Activated T-helper 2 cell treated with anti-CD3 and anti-CD28 coated beads, Interferon-gamma antibody, Interleukin-2, Interleukin-4, amounts not matched to agents 10 μg/mL and 5 μg/mL and 100 μg/mL, durations not matched to agents 14 hours and 24 hours and 36 hours (primary cell): ENCODE measurements at places on chromosomes 2 and 18.

DNA sequence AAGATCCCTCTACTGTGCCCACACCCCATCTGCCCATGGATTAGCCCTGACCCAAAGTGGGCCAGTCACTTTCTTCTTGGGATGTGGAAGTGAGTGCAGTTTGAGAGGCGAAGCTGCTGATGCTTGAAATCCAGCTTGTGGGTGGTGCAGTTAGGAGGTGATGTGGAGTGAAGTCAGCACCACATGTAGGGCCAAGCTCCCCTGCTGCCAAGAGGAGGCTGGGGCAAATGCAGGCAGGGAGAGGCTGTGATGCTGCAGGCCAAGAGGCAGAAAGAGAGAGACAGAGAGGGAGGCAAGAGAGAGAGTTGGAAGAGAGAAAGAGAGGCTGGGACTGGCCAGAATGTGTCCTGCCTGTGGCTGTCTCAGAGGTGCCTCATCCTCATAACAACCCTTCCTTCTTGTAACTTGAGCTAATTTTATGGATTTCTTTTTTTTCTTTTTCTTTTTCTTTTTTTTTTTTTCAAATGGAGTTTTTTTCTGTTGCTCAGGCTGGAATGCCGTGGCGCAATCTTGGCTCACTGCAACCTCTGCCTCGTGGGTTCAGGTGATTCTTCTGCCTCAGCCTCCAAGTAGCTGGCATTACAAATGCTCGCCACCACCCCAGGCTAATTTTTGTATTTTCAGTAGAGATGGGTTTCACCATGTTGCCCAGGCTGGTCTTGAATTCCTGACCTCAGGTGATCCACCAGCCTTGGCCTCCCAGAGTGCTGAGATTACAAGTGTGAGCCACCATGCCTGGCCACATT is 35.3 kb upstream of the CAB39 start:
- DNase-seq: no peak

- no peak for DNase-seq
These were observed 130.6 kb downstream of the TWIST2 start for GRCh38 chr2:238978497-238978896.

GRCh38 chr2:143312441-143312840 is 183.2 kb downstream of the ARHGAP15 start:
- DNase-seq: no peak

GRCh38 chr2:71806432-71806831 is 341.2 kb downstream of the CYP26B1 start:
- no peak for DNase-seq

DNA sequence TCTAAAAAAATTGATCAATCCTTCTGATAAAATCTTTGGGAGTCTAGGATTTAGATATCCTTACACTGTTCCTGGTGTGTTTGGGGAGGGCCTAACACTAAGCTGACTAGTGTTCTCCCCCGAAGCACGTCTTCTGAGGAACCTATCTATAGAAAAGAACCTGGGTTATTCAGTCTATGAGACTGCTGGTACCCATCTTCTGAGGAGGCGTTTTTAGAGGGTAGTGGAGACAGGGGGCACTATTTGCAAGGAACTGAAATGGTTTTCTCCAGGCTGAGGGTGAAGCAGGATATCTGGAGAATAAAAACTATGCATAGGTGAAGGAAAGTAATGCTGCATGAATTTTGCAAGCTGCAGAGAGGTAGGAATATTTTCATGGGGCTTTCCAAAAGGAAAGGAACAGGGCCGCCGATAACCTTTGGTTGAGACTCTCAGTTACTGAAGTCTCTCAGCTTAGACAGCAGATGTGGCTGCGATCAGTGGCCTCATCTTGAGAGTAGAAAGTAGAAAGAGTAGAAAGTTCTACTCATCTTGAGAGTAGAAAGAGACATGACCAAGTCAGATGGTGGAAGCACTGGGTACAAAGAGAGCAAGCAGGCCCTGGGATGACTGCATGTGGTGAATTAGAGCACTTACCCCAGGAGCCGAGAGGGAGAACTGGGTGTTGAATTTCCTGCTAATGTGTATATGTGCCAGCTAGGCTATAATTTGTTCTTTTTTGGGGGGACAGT is 31.8 kb upstream of the KCNE4 start:
- DNase-seq: no peak

- DNase-seq: no peak
These were observed 201.2 kb downstream of the MYCN start for GRCh38 chr2:16141641-16141921.

- no peak for DNase-seq
These were observed 1.0 kb upstream of the BMPR2 start for GRCh38 chr2:202375033-202375608.

DNA sequence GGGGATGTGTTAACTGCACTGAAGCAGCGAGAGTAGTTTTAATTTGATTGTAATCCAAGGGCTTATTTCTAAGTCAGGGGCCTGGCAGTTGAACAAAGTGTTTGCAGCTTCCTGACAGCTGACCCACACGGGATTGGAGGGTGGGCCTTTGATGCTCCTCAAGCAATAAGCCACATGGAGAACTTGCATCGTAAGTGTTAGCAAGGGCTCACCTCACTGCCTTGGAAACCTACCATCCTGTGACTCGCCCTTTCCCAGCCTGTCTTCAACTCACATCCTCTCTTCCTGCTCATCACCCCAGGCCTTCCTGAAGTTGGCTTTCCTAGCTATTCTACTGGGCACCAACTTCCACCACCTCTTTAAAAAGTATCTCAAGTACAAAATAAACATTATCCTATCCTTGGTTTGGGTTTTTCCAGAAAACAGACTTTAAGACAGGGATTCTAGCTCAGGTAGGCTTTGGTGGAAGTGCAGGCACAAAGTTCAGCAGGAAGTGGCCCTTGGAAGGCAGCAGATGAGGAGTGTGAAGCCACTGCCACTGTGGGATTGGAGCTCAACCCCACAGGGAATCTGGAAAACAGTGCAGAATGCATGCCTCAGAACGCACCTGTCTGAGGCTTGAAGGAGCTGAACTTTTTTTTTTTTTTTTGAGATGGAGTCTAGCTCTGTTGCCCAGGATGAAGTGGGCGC is 31.6 kb downstream of the B3GNT2 start:
- DNase-seq: no peak

- no peak for DNase-seq
These were observed 105.6 kb downstream of the SMAD7 start for GRCh38 chr18:48845174-48845573.

DNA sequence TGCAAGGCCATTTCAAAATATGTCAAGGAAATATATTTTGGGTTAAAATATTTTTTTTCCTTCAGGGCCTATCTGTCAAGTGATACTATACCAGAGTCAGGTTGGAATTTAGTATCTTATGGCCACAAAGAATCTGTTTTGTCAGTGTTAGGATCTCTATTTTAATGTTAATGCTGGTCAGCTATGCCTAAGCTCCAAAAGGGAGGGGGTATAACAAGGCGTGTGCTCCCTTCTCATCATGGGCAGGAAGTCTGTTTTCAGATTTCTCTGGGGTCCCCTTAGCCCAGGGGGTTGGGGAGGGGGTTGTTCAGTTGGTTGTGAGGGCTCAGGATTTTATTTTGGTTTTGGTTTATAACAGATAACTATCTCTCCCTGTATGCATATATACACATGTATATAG is 126.4 kb downstream of the TMEM163 start:
- DNase-seq: no peak

GRCh38 chr2:143284087-143284675 is 155.0 kb downstream of the ARHGAP15 start:
- no peak for DNase-seq

DNA sequence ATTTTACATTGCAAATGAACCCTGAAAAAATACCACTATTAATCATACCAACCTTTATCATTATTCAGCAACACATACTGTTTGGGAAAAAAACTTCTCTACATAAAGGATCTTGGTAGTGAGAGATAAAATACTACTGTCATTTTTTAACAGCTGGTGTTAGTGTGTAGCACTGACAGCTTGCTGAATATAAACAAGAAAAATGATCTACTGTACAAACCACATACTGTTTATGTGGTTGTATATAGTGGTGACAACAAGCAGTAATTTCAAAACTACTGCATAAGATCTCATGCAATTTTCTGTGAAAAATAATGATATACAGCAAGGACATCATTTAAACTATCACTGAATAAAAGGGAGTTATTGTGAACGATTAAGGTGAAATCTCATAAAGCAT is 601.2 kb downstream of the LRP1B start:
- no peak for DNase-seq

GRCh38 chr2:44935729-44936098 is 5.8 kb upstream of the SIX3 start:
- DNase-seq: no peak

DNA sequence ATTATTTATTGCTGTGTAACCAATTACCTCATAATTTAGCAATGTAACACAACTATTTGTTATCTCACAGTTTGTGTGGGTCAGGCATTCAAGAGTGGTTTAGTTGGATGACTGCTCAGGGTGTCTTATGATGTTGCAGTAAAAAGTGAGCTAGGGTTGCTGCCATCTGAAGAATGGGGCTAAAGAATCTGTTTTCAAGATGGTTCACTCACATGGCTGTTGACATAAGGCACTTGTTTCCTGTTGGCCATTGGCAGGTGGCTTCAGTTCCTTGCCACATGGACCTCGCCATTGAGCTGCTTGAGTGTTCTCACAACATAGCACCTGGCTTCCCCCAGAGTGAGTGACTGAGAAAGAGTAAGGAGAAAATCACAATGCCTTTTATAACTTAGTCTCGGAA is 123.2 kb downstream of the TMEM17 start:
- no peak for DNase-seq

GRCh38 chr2:201208563-201209252 is 25.8 kb downstream of the CASP10 start:
- no peak for DNase-seq

DNA sequence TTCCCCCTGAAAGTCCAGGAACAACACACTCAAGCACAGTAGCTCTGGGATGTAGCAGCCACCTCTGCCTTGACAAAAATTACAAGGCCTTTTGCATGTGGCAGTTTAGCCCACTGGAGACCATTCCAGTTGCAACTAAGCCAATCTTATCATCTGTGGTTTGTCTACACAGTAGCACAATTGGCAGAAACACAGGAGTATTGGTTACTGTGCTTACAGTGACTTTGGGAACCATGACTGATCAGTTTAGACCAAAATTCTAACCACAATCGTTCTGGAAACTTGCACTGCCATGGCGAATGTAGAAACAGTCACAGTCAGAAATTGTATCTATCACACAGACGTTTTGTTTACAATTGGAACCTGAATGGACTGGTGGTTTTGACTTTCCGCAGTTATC is 403.7 kb upstream of the MEIS1 start:
- no peak for DNase-seq

GRCh38 chr2:12032398-12032797 is 286.0 kb downstream of the LPIN1 start:
- DNase-seq: no peak

DNA sequence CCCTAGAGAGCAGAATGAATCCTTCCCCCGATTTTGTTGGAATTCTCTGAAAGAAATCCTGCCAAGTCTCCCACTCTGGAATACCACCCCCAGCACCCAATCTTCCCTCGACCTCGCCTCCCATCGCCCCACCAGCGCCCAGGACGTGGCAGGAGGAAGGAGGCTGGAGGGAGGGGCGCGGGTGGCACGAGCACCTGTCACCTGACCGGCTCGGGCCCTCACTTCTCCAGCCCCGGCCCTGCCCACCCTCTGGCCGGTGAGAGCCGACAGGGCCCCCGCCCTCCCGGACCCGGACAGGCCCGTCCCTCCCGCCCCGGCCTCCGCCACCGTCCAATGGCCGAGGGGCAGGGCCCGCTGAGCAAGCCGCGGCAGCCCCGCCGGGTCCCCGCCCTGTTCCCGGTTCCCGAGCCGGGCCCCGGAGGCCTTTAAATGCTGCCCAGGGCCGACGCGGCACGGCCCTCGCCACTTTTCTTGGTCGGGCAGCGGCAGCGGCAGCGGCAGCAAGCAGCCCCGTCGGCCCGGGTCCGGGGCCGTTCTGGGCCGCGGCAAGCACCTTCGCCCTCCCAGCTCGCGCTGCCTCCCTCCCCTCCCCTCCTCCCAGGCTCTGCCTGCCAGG is at the start of gene LGALSL:
Gene LGALSL (plus strand): TSS at position 393 of the 616 bp plus-strand sequence. CDS start 384 bp downstream, outside the sequence.
- peak; percentile 30 for DNase-seq

GRCh38 chr2:14999114-14999661 is 366.7 kb downstream of the LRATD1 start:
- no peak for DNase-seq

- DNase-seq: no peak
These were observed 29.2 kb downstream of the NIFK start for GRCh38 chr2:121707344-121707919.

- DNase-seq: no peak
These were observed 89.1 kb downstream of the SCN2A start for GRCh38 chr2:165328272-165328671.

- no peak for DNase-seq
These were observed 112.3 kb upstream of the SETBP1 start for GRCh38 chr18:44568342-44568741.

- DNase-seq: no peak
These were observed 138.9 kb upstream of the ASB18 start for GRCh38 chr2:236403125-236403524.

- DNase-seq: no peak
These were observed 26.3 kb downstream of the PRELID3A start for GRCh38 chr18:12433829-12434540.

GRCh38 chr2:16272038-16272788 is 331.9 kb downstream of the MYCN start:
- DNase-seq: no peak

GRCh38 chr2:215780907-215781685 is 232.3 kb downstream of the MREG start:
- no peak for DNase-seq

DNA sequence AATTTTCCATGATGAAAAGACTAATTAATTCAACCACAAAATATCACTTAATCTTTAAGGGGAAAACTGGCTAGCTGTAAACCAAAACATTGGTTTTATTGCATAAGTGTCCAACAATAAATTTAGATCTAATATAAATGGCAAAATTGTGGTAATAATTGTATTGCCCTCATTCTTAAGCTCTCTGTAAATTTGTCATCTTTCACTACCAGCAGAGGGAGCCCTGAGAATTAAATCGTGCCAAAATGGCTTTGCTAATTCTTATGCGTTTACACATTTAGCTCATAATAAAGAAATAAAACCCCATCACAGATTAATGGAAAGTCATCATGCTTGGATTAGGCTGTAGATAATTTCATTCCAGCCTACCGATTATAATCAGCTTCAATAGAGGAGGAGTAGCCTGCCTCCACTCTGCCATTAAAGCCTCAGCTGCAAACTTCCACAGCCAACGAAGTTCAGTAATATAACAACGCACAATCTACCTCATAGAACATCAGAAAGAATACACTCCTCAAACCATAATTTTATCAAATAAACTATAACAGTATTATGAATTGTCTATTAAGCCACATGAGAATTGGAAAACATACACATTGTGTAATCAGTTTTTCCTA is 70.0 kb upstream of the ATP5MC3 start:
- DNase-seq: no peak

DNA sequence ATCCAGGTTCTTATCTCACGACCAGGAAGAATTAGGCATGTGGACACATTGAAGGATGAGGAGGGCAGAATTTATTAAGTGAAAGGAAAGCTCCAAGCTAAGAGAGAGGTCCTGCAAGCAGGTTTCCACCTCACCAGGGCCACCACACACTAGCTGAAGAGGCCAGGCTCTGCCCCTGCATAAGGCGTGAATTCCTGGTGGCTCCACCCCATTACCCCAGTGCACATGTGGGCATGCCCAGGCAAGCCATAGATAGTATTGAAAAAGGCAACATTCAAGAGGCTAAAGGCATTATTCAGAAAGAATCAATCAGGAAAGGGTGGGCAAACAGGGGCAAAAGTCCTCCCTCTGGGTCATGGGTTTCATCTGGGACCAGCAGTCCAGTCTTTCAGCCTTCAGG is 30.9 kb upstream of the GRP start:
- DNase-seq: no peak

- peak; percentile 52 for DNase-seq
These were observed 104.9 kb downstream of the ANKRD44 start for GRCh38 chr2:197205585-197206215.
